ENCODE measurements at places on chromosomes 2 and 18.

DNA sequence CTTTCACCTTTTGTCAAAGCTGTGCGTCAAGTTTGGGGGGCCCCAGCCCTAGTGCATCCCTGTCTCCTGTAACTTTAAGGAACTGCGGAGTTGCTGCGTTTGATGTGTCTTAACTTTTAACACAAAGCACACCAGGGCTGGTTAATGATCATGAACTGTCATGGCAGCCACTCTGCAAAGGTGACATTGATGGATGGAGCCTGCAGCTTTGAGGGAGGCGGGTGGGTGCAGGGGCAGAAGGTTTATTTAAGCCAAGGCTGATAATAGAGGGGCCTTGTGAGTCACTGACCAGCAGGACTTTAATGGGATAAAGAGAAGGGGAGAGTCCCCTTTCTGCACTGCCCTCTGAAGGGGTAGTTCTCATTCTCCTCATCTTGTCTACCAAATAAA, 190.2 kb upstream of the GATA6 start:
- no peak for DNase-seq

DNA sequence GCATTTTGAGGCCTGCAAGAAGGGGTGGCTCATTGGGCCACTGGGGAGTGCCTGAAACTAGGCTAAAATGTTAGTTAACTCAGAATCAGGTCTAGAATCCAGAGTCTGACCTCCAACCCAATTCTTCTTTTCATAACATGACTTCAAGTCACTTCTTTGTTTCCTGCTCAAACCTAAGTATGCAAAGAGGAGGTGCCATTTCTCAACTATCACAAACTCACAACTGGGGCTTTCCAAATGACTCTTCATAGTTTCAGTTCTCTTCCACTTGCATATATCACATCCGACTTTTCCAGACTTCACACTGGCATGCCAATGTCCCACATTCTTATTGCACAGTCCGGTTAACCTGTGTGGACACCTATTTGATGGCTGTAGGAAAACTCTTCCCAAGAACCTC, 211.6 kb downstream of the TCF4 start:
- DNase-seq = no peak

GRCh38 chr2:204483608-204484081, 61.6 kb upstream of the PARD3B start:
- DNase-seq = no peak

GRCh38 chr2:241867776-241868420, 1.6 kb upstream of the RTP5 start:
- DNase-seq = peak; percentile 63

DNA sequence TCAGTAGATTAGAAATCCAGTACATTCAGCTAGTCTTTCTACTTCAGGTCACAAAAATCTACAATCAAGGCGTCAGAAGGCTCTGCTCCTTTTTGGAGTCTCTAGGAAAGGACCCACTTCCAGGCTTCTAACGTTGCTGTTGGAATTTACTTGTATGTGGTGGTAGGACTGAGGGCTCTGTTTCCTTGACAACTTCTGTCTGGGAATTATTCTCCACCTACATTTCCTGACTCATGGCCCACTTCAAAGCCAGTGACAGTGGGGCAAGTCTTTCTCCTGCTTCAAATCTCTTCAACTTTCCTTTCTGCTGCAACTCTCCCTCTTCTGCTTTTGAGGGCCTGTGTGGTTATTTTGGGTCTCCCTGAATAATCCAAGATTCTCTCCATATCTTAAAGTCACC, 10.4 kb upstream of the TMX3 start:
- no peak for DNase-seq

DNA sequence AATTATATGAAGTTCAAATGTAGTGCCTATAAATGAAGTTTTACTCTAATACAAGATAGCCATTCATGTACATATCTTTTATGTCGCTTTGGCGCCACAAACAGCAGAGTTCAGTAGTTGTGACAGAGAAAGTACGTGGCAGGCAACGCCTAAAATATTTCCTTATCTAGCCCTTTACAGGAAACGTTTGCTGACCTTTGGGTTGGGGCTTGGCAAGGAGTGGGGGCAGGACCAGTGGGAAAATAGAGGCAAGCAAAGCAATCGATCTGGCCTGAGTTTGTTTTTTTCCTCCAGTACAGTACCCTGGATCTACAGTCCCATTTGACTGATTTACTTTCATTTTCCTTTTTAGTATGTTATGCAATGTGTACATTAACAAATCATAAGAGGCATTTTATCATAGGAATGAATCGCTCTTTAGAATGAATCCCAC, 13.1 kb downstream of the CCDC68 start:
- no peak for DNase-seq

- DNase-seq = no peak
These were observed 439.6 kb upstream of the UBE2E3 start for GRCh38 chr2:180540761-180541160.

DNA sequence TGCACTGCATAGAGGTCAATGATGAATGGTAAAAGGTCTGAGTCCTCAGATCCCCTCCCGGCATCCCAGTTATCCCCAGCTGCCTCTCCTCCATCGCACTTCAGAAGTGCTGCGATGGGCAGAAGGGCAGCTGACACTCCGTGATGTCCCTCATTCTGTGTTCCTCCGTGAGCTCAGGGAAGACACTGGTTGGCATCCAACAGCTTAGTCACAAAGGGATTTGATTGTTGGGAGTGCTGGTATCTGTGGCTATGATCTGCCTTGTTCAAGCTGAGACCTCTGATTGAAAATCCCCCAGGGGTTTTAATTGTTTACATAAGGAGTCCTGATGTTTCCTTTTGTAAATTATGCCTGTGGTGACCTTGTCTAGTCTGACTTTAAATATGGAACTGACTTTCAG, 19.0 kb upstream of the SAG start:
- no peak for DNase-seq

DNA sequence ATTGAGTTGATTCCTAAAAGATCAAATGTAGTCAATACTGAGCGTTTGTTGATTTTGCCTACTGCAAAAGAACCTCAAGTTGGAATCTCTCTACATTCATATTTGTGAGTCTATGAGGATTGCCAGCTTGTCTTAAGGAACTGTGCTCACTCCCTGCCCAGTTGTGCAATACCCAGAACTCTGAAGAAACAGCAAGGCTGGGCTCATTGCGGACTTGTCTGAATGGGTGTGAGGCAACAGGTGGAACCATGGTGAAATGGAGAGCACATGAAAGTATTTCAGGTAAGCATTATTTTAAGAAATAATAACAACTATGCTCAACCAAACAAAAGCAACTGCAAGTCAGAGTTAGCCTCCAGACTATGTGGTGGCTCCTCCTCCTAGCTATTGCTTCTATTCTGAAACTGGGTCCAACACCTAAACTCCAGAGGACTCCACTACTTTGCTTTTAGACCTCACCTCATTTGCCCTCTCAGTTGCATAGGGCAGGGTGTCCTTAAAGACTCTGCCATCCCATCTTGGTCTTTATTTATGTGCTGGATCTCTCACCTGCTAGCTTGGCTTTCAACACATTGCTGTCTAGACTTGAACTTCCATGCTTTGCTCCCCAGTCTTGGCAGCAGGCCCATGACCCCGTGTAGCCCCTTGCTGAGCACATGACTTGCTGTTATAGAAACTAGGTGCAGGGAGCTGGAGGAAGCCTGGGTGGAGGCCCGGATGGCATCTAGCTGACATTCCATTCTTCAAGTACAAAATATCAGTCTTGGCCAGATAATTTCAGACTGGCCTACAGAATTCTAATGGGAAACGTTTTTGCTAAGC, 94.8 kb upstream of the ARL5A start:
- DNase-seq = no peak

DNA sequence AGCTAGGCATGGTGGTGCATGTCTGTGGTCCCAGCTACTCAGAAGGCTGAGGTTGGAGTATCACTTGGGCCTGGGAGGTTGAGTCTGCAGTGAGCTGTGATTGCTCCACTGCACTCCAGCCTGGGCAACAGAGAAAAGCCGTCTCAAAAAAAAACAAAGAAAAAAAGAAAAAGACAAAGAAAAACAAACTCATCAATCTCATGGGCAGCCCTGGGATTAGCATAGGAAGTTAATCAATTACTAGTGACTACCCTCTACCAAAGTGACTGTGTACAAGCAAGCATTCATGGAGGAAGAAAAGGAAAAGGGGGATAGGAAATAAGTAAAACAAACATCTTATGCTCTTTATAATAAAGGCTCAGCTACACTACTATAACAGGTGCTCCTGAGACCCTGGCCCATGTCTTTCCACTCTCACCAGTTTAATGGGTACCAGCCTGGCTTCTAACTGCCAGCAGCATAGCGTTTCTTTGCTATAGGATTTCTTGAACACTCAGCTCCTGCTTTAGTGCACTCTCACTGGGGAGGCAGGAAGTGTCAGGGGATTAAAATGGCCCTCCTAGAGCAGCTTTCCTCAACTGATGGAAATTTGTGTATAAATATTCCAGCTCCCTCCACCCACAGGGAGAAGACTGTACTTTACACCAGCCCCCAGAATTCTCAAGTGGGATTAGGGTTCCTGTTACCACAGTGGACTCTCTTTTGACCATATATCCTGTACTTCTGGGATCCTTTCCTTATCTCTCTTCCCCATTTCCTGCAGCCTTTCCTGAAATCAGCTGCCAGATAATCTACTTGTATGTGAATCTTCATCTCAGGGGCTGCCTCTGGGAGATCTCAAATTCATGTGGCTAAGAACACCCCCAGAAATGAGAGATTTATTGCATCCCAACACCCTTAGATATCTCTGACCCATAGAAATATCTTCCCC, 91.3 kb upstream of the GLS start:
- DNase-seq = no peak

DNA sequence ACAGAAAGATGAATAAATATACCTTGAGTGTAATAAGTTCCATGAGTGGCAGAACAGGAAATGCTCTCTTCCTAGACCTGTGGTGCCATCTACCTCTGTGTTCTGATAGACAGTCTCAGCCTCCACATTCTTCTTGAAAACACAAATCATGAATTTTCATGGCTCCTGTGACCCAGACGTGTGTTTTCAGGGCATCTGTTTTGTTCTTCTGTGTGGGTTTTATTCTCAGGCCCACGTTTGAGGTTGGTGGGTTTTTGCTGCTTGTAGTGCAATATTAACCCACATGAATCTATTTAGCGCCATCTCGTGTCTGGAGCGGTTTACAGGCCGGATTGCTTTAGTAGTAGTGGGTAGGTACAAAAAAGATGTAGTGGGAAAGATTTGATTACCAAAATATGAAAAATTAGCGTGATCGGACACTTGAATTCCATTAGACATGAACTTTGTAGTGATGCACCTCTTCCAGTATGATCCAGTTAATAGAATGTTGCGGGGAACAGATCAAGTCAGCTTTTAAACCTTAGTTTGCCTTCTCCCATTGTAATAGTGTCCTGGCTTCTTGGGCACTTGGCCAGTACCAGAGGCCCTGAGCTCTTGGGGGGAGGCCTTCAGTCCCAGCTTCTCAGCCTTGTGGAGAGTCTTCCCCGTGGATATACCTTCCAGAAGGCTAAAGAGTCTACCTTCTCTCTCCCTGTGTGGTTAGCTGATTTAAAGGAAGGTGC, 256.5 kb downstream of the TPGS2 start:
- DNase-seq = no peak
